ENCODE measurements at places on chromosomes 11 and 22.

- peaks cover 28% of the 10 kb centered on the region for H3K27me3 ChIP-seq
- H3K36me3 ChIP-seq = no peaks in the 10 kb centered on the region
- H3K4me3 ChIP-seq = no peak overlapping the region
- H3K4me1 ChIP-seq = no peaks in the 10 kb centered on the region
- no peak overlapping the region for H3K27ac ChIP-seq
Observed at GRCh38 chr11:30446520-30446919, 123.6 kb downstream of the ARL14EP start.

DNA sequence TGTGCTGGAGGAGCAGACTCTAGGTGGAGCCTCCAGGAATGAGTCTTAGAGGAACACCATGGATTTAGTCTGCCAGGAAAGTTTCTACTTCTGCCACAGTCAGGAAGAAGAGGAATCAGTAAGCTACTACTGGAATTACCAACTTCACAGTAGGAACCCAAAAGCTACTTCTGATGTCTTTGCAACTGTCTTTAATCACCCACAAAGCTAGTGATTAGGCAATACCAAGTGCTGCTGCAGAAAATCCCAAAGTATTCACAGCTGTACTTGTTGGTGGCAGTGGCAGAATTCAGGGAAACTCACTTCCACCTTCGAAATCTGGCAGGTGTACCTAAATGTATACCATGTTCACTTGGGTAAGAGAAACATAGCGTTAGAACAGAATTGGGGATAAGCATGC is 264.5 kb upstream of the SORL1-AS1 start:
- H3K27me3 ChIP-seq = peaks cover 9% of the 10 kb centered on the region
- H3K4me1 ChIP-seq = no peaks in the 10 kb centered on the region
- H3K36me3 ChIP-seq = peaks cover 11% of the 10 kb centered on the region
- no peak overlapping the region for H3K27ac ChIP-seq
- DNase-seq = no peak

GRCh38 chr11:50037251-50037650 is 4.6 kb downstream of the OR4C45 start:
- no peaks in the 10 kb centered on the region for H3K4me1 ChIP-seq
- no peaks in the 10 kb centered on the region for H3K36me3 ChIP-seq
- H3K27ac ChIP-seq = no peak overlapping the region
- no peak for DNase-seq
- H3K4me3 ChIP-seq = no peak overlapping the region

- no peaks in the 10 kb centered on the region for H3K36me3 ChIP-seq
- H3K4me3 ChIP-seq = no peak overlapping the region
- DNase-seq = no peak
- H3K27ac ChIP-seq = peak overlapping the region; percentile 77
- no peaks in the 10 kb centered on the region for H3K27me3 ChIP-seq
- peaks cover 36% of the 10 kb centered on the region for H3K4me1 ChIP-seq
Observed at GRCh38 chr22:17769716-17770082, 4.6 kb downstream of the BID start.

- H3K36me3 ChIP-seq = no peaks in the 10 kb centered on the region
- H3K27me3 ChIP-seq = no peaks in the 10 kb centered on the region
- peaks cover 7% of the 10 kb centered on the region for H3K4me1 ChIP-seq
- H3K27ac ChIP-seq = peak overlapping the region; percentile 62
Observed at GRCh38 chr11:71425860-71426259, 22.3 kb downstream of the DHCR7 start.

- peaks cover 8% of the 10 kb centered on the region for H3K27me3 ChIP-seq
- H3K4me3 ChIP-seq = no peak overlapping the region
- no peaks in the 10 kb centered on the region for H3K36me3 ChIP-seq
- DNase-seq = no peak
- H3K4me1 ChIP-seq = no peaks in the 10 kb centered on the region
- H3K27ac ChIP-seq = no peak overlapping the region
Observed at GRCh38 chr11:11821899-11822298, 19.9 kb upstream of the USP47 start.

DNA sequence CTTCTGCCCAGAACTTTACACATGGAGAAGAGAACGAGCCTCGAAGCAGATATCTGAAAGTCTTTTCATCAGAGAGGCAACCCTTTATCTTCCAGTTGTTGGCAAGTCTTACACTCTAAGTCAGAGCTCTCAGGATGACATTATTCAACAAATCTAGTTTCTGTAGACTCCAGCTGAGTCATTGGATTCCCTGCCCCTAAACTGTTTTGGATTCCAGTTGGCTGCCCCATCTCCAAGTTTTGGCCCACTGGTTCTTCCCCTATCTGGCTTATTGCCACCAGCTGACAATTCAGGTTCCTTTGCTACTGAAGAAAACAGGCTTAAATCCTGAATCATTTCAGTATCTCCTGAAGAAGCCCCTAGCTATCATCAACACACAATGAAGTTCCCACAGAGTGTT is 14.2 kb downstream of the SAAL1 start:
- H3K27me3 ChIP-seq = no peaks in the 10 kb centered on the region
- DNase-seq = no peak
- no peak overlapping the region for H3K4me3 ChIP-seq
- peaks cover 12% of the 10 kb centered on the region for H3K4me1 ChIP-seq
- H3K27ac ChIP-seq = no peak overlapping the region

DNA sequence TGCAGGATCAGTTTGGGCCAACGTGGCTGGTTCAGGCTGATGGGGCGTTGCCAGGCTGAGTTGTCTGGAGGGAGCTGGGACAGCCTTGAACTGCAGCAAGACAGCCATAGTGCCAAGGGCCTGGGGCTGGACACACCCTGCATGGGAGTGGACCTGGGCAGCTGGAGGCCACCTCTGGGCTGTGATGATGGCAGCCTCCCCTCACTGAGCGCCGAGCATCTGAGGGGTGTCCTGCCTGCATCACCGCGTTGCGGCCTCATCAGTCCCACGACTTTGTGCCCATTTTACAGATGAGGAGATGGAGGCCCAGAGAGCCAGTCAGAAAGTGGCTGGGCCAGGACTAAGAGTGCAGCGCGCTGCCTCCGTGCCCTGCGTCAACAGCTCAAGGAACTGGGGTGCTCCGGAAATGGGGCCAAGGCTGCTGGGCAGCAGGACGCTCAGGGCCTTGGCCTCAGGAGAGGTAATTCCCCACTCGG is 590 bp upstream of the TSPO start:
- H3K36me3 ChIP-seq = peaks cover 3% of the 10 kb centered on the region
- H3K4me1 ChIP-seq = peaks cover 15% of the 10 kb centered on the region
- H3K4me3 ChIP-seq = peak overlapping the region; percentile 96
- H3K27me3 ChIP-seq = no peaks in the 10 kb centered on the region
- H3K27ac ChIP-seq = peak overlapping the region; percentile 81

DNA sequence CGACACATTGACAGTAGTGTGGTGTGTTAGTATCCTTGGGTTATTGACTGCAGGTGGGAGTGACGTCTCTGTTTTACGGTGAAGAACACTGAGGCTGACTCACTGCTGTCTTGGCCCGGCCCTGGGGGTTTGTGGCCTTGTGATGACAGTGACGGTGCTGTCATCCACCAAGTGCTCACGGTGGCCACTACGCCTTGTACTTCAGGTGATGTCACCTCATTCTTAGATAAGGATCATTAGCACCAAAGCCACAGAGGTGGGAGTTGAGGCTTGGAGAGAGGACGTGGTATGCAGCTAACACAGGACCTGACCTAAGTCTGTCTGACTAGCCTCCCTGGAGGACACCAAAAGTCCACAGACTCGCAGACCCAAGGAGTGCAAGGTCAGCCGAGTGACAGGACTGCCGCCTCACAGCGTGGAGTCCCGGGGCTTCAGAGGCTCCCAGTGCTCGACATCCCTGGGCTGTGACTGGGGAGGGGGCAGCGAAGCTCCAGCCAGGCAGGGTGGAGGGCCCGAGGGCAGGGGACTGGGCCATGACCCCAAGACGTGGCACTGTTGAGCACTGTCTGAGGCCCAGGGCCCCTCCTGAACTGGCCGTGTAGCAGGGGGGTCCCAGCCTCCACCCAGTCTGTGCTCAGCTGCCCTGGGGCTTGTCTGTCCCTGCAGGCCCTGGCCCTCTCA is 56.5 kb downstream of the NAT10 start:
- H3K36me3 ChIP-seq = no peaks in the 10 kb centered on the region
- DNase-seq = no peak
- H3K27ac ChIP-seq = no peak overlapping the region
- no peak overlapping the region for H3K4me3 ChIP-seq

DNA sequence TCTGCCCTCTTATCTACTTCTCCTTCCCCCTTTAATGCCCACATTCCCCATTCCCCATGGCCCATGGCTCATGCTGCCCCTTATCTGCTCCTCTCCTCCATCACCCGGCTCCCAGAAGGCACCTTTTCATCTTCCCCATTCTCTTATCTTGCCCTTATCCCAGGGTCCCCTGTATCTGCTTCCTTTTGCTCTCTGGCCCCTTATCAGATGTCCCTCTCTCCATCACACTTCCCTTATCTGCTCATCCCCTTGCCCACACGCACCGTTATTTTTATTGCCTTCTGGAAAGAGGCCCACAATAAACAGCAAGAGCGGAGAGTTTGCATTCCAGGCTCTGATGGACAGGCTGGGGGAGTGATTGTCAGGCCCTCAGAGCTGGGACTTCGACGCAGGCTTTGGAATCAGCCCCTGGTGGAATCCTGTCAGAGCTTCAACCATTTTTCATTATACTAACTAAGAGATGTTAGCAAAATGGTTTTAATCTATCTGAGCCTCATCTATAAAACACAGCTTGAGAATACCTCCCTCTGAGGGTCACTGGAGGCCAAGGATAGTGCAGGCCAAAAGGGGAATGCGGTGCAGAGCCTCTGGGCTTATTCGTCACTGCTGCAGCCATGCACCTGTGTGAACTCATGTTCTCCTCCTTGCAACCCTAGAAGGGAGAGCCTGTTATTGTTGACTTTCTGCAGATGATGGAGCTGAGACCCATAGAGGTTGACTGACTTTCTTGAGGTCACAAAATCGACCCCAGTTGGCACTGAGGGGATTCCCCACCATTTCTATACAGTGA is 37.0 kb upstream of the LRRC55 start:
- peaks cover 2% of the 10 kb centered on the region for H3K36me3 ChIP-seq
- no peak overlapping the region for H3K27ac ChIP-seq
- DNase-seq = no peak
- no peak overlapping the region for H3K4me3 ChIP-seq
- peaks cover 38% of the 10 kb centered on the region for H3K27me3 ChIP-seq

GRCh38 chr11:40987776-40988435 is 471.5 kb downstream of the LRRC4C start:
- no peaks in the 10 kb centered on the region for H3K36me3 ChIP-seq
- H3K4me3 ChIP-seq = no peak overlapping the region

DNA sequence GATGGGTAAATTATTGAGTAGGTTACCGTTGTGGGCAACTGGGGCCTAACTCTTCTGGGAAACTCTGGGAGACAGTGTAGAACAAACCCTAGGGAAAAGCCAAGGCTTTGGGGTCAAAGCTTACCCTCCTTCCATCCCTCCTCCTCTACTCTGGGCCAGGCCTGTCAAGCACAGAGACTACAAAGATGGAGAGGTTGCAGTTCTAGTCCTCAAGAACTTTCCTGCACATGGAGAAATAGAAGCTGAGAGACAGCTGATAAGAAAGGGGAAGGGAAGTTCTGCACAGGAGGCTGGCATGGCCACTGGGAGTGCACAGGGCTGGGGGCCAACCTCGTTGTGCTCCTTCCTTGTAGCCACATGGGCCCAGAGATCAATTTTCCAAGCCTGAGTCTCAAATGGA is 67.2 kb upstream of the ALX4 start:
- H3K4me3 ChIP-seq = no peak overlapping the region
- no peak overlapping the region for H3K27ac ChIP-seq
- H3K4me1 ChIP-seq = no peaks in the 10 kb centered on the region
- no peaks in the 10 kb centered on the region for H3K36me3 ChIP-seq
- peaks cover 19% of the 10 kb centered on the region for H3K27me3 ChIP-seq

DNA sequence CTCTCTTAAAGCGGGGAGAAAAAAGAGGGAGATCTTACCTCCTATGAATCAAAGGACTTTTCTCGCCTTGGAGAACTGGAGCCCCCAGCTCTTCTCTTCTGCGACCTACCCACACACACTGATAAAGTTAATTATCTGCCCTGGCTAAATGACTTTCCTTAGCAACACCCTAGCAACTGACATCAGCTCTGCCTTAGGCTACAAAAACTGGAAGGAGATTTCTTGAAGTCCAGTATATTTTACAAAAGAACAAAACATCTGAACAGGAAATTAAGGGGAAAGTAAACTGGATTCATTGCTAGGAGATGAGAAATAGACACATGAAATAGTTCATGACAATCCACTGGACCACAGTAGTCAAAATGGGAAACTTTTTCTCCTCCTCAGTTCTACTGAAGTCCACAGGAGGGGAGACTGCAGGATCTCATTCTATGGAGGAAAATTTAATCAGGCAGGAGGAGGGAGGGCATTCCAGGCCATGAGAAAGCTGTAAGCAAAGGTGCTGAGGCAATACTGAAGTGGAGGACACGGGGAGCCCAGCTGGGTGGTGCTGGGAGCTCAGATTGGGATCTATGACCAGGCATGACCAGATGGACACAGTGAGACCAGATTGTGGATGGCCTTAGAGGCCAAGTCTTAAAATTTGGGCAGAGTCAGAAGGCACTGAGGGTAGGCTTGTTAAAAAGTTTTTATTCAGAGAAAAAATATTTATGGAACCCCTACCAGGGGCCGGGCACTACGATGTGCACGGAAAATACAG is 3.7 kb upstream of the SPON1 start:
- peaks cover 47% of the 10 kb centered on the region for H3K27me3 ChIP-seq
- no peak for DNase-seq
- peaks cover 17% of the 10 kb centered on the region for H3K36me3 ChIP-seq
- peak overlapping the region; percentile 33 for H3K4me3 ChIP-seq
- H3K27ac ChIP-seq = no peak overlapping the region

- peaks cover 17% of the 10 kb centered on the region for H3K4me1 ChIP-seq
- DNase-seq = no peak
- H3K36me3 ChIP-seq = peaks cover 2% of the 10 kb centered on the region
- H3K4me3 ChIP-seq = no peak overlapping the region
- no peak overlapping the region for H3K27ac ChIP-seq
Observed at GRCh38 chr11:86952221-86952875, 2.8 kb downstream of the FZD4 start.

GRCh38 chr11:96084610-96085318 is 160.9 kb upstream of the MTMR2 start:
- no peak overlapping the region for H3K27ac ChIP-seq
- no peaks in the 10 kb centered on the region for H3K36me3 ChIP-seq
- DNase-seq = no peak
- peaks cover 18% of the 10 kb centered on the region for H3K4me1 ChIP-seq
- no peak overlapping the region for H3K4me3 ChIP-seq
- H3K27me3 ChIP-seq = no peaks in the 10 kb centered on the region

- H3K27me3 ChIP-seq = peaks cover 15% of the 10 kb centered on the region
- H3K27ac ChIP-seq = no peak overlapping the region
- DNase-seq = no peak
- H3K36me3 ChIP-seq = peaks cover 2% of the 10 kb centered on the region
- H3K4me1 ChIP-seq = peaks cover 10% of the 10 kb centered on the region
- no peak overlapping the region for H3K4me3 ChIP-seq
Observed at GRCh38 chr11:76248210-76248609, 41.9 kb upstream of the WNT11 start.

GRCh38 chr22:41949297-41949965 is 2.5 kb upstream of the CENPM start:
- peaks cover 12% of the 10 kb centered on the region for H3K4me1 ChIP-seq
- no peaks in the 10 kb centered on the region for H3K27me3 ChIP-seq
- DNase-seq = no peak
- no peak overlapping the region for H3K27ac ChIP-seq
- H3K4me3 ChIP-seq = no peak overlapping the region

GRCh38 chr11:59273373-59273841 is 60.7 kb upstream of the MPEG1 start:
- no peaks in the 10 kb centered on the region for H3K27me3 ChIP-seq
- DNase-seq = no peak
- H3K4me1 ChIP-seq = peaks cover 24% of the 10 kb centered on the region
- peak overlapping the region; percentile 50 for H3K4me3 ChIP-seq
- H3K36me3 ChIP-seq = no peaks in the 10 kb centered on the region
- peak overlapping the region; percentile 79 for H3K27ac ChIP-seq
